HTR-8/SVneo (cell line): ENCODE measurements at places on chromosomes 3 and 15.
A peak's percentile ranks its signal among the peaks of the same experiment; 100 is the strongest.

- DNase-seq = peak; percentile 69
These were observed 136.2 kb upstream of the PFN2 start for GRCh38 chr3:150106740-150107428.

GRCh38 chr15:83100097-83100646, 7.3 kb upstream of the TM6SF1 start:
- DNase-seq = no peak

GRCh38 chr3:197249542-197249941, 48.9 kb downstream of the DLG1 start:
- no peak for DNase-seq

GRCh38 chr3:126752303-126753190, 48.5 kb downstream of the CHCHD6 start:
- peak; percentile 76 for DNase-seq

DNA sequence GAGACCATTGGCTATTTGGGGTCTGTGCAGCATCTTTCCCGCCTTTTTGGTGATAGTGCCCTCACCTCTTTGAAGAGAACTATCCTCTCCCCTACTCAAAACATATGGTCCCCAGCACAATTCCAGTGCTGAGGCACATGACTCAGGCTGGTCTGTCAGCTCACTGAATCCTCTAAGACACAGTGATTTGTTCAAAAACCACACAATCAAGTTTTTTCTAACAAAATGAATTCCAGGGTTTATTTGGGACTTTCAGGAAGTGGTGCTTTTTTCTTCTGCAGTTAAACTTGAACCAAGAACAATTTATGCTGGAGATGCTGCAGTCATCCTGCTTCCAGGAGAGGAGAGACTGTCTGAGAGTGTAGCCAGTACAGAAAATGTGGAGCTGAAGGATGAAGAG, 142.5 kb upstream of the LMCD1 start:
- no peak for DNase-seq

DNA sequence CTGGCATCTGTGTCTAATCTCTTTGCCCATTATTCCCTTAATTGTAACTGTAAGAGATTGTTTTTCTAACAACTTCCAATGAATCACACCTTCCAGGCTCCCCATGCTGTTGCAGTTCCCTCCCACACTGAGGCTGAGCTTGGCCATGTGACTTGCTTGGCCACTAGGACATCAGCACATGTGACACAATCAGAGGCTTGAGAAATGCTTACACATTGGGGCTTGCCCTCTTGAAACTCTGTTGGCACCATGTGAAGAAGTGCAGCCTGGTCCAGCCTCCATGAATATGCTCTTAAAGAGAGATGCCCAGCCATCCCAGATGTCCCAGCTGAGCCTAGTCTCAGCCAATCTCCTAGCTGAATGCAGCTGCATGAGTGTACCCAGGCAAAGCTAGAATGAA, 326.8 kb upstream of the SOX2 start:
- no peak for DNase-seq

DNA sequence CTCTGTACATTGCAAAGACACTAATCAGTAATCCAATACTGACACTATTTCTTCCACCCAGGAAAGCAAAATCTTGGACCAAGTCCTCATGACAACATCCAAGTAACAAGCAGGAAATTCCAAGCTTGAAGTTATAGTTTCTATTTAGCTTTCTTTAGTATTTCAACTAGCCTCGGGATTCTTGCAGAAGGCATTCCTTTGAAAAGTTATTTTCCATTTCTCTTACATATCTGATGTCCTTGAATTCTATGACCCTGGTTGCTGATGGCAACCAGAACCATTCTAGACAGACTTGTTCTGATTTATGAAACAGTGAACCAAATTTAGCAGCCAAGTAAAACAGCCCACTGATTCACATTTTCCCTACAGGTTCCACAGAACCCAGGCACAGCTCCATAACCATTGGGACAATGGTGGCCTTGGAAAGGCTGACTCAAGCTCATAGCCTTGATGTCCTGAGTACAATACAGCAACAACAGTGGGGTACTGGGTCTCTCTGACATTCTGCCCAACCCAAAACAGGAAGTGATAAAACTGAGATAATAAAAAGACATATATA, 26.5 kb downstream of the P3H2 start:
- DNase-seq = no peak

- no peak for DNase-seq
These were observed 43.8 kb upstream of the RAB6B start for GRCh38 chr3:133939463-133939835.

DNA sequence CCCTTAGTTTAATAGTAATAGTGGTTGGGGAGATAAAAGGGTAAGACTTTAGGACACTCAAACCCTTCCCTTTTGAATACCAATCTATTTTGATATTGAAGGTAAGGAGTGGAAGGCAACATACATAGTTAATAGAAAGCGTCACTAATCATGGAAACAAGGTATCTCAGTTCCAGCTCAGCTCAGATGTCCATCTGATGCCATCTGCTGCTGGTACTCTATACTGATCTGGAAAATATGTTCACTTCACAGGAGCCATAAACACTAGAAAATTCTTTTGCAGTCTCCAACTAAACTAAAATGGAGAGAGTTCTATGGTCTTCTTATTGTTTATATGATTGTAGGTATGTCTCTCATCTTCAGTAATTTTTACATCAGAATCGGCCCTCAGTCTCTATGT, 1777.1 kb downstream of the OTOL1 start:
- no peak for DNase-seq

DNA sequence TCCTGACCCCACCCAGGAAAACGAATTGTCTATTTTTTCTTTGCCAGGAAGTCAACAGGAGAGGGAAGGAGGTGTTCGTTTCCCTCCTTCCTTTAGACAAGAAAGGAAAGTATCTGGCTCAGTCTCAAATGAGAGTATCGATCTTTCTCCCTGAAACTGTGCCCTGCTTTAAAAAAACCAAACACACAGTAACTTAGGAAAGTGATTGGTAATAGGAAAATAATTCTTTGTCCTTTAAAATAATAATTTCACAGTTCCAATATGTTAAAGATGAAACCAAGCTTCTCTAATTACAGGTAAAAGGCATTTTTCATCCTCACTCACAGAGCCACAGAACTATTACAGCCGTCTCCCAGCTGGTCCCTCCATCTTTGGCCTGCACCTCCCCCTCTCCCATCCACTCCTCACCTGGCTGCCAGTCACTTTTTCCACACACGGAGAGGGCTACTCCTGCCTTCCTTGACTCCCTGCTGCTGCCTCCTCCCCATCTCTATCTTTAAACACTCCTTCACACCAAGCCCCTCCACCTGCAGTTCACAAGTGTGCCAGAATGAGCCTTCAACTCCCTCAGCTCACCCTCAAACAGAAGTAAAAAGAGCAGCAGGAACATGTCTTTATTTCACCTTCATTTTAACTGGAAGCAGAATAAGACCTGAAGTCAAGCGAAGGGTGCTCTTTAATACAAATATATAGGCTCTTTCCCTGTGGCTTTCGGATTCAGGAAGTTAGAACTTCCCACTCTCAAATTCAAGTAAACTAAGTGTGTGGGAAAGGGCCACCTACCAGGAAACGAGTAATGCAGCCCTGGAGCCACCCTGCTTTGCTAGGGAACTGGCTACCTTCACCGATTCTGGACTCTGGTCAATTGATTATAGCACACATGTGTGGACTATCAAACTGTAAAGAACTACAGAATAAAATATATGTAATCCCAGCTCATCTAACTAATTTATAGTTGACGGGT, 116.4 kb downstream of the SENP2 start:
- no peak for DNase-seq

DNA sequence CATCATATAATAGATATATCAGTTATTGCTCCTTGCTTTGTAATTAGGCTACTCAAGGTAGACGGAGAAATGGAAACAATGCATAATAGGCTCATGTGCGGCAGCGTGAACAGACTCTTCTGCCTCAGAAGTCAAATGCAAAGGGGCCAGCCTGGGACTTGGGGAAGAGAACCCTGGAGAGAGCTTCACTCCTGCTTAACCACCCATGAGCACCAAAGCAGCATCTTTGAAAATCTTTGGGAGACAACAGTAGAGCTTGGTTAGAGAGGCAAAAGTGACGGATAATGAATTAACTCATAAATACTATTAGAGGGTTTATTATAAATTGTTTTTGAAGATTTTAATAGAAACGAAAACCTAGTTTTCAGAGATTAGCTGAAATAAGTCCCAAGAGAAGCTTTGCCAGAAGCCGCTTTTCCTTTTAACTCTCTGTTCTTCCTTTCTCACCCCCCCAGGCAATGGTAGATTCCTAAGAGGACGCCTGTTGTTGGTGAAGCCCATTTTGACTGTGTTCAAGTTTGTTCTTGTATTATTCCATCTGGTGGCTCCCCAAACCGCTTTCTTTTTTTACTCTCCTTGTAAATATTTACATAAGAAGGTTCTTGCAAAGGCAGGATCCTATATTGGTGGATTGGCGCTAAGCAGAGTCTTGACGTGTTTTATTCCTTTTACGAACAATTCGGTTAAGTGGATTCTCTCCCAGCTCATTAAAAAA, 196.0 kb upstream of the TPRG1 start:
- DNase-seq = no peak

DNA sequence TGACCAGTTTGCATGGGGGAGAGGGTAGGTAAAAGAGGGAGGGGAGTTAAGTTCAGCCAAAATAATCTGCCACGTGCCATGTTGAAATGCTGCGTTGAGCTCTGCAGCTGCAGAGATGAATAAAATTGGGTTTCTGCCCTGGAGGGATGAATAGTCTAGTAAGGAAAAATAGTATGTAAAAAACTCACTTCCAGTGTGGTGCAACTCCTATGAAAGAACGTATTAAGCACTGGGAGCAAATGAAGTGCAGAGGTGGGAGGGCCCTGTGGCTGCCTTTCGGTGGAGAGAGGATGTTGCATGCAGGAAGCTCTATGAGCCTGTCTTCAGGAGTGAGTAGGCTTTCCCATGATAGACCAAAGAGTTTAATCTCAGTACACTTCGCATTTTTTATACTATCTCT, 8.6 kb downstream of the CEP63 start:
- DNase-seq = no peak

DNA sequence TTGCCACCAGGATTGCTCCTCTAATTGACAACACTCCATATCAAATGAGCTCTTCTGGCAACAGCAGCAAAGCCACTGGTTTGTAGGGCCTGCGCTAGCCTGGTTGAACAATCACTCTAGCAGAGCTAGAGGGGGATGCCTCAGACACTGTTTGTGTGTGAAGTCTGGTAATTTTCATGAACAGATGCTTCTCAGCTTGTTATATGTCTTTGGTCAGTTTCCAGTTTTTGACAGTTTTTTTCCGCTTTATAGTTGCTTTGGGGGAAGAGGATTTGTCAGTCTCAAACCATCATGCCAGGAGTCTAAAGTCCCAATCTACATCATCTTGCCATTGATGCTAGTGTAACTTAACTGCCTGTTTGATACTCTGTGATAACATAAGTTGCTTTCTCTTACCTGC, 136.0 kb downstream of the HCN4 start:
- DNase-seq = no peak

DNA sequence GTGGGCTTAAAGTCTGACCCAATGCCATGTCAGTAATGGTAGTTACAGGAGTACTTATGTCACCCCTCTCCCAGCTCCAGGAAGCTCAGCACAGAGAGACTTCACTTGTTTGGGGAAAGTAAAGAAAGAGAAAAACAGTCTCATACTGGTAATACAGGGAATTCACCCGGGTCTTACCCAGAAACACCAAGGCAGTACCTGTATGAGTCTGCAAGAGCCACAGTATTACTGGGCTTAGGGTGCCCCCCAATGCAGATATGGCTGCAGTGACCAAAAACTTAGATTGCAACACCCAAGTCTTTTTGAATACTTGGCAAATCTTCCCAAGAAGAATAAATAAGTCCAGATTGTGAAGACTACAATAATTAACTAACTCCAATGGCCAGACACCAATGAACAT, 622.1 kb downstream of the IGSF11 start:
- no peak for DNase-seq

DNA sequence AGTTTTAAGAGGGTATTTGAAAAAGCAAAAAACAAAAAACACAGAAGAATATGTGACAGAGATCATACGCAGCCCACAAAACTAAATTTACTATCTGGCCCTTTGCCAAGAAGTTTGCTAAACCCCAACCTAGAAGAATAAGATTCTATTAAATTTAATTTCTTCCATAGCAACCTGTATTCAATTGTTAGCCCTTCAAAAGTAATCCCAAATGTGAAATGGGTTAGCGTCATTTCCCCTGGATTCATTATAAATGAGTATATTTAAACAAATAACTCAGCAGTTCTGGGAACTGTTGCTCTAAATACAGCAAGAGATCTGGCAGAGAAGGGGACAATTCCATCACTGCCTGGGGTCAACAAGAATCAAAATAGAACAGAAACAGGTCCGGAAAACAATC, 56.8 kb downstream of the CERS3 start:
- DNase-seq = no peak

GRCh38 chr15:42385206-42385979, 26.1 kb downstream of the CAPN3 start:
- DNase-seq = peak; percentile 60

GRCh38 chr3:189531271-189531670, 99.9 kb upstream of the TP63 start:
- DNase-seq = no peak
